ENCODE measurements at places on chromosomes 1 and 21. TPM values are rescaled to one million over a fixed set of nuclear protein-coding genes. Genes with fewer than 3 reads are reported as not detected.

Gene TNNI3K
- total RNA-seq = not detected

- no peak overlapping the region for H3K27ac ChIP-seq
- H3K27me3 ChIP-seq = no peaks in the 10 kb centered on the region
- DNase-seq = no peak
These were observed 3.3 kb downstream of the CROCC start for GRCh38 chr1:16924919-16925477.

Gene CCSAP
- 3.0 TPM for total RNA-seq

Gene CASQ1
- total RNA-seq = 0.21 TPM

GRCh38 chr1:230691615-230692014, 22.3 kb downstream of the AGT start:
- no peak overlapping the region for H3K4me3 ChIP-seq
- H3K27ac ChIP-seq = no peak overlapping the region
- H3K4me1 ChIP-seq = no peaks in the 10 kb centered on the region
- no peak for DNase-seq
- H3K36me3 ChIP-seq = peaks cover 11% of the 10 kb centered on the region

DNA sequence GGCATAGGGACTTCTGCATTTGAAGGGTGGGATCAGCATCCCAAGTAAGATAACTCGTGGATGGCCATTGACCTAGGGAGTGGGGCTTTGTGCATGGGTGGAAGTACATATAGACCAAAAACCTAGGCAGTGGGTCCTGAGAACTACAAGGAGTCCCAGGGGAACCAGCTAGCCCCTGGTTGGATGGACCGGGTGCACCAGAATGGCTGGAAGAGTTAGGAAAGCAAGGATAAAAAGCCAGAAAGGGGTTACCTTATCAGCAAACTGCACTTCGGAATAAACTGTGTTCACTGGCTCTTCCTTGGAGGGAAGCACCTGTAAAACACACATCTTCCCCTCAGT, 26.6 kb upstream of the SLAMF6 start:
- DNase-seq = no peak
- H3K27me3 ChIP-seq = no peaks in the 10 kb centered on the region
- H3K27ac ChIP-seq = peak overlapping the region; percentile 98
- H3K4me1 ChIP-seq = peaks cover 58% of the 10 kb centered on the region
- H3K4me3 ChIP-seq = no peak overlapping the region
- H3K36me3 ChIP-seq = peaks cover 2% of the 10 kb centered on the region

Gene SPRR2E
- not detected for total RNA-seq

DNA sequence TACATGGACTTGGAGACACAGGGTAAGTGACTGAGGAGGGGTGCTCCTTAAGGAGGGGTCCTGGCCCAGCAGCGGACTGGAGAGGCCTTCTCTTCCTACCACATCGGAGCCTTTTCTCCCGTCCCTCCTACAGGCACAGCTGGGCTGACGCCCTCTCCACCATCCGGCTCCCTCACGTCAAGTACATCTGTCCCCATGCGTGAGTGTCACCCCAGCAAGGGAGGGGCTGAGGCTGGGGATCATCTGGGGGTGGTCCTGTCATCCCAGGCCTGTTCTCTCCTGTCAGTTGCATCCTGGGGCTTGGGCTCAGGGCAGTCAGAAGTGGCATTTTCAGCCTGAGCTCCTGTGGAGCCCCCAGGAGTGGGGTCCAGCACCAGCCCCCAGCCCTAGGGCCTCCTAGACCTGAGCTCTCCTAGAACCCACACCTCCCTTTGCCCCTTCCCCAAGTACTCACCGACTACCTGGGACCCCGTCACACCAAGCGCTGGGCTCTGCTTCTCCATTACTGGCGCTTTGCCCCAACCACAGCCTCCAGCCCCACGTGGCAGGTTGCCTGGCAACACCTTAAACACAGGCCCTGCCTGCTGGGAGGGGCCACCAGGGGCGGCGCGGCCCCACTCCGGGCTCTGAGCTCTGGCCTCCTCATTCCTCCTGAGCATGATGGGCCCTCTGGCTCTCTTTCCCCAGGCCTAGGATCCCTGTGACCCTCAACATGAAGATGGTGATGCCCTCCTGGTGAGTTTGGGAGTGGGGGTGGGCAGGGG, 2.3 kb downstream of the LYPLA2 start:
- no peak for DNase-seq
- no peak overlapping the region for H3K4me3 ChIP-seq
- no peak overlapping the region for H3K27ac ChIP-seq
- no peaks in the 10 kb centered on the region for H3K27me3 ChIP-seq
- peaks cover 16% of the 10 kb centered on the region for H3K36me3 ChIP-seq
- 0 out of 2 replicates have a peak, but pooled peaks cover 5% of the 10 kb centered on the region for H3K4me1 ChIP-seq

DNA sequence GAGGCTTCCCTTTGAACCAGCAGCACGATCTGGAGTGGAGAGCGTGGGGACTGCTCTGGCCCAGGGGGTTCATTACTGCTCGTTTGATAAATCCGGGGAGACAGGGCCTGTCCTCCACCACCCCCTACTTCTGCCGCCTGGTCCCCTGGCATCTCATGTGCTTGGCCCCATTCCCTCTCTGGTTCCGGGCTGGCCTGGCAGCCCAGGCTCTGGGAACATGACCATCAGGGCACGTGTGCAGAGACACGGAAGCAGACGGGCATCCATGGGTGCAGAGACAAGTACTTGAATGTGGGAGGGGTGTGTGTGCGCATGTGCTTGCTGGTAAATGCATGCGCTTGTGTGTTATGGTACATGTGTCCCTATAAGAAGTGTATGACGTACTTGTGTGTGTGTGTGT, 75.5 kb downstream of the KIRREL1 start:
- no peak overlapping the region for H3K4me3 ChIP-seq
- no peaks in the 10 kb centered on the region for H3K36me3 ChIP-seq
- no peaks in the 10 kb centered on the region for H3K27me3 ChIP-seq
- no peaks in the 10 kb centered on the region for H3K4me1 ChIP-seq

DNA sequence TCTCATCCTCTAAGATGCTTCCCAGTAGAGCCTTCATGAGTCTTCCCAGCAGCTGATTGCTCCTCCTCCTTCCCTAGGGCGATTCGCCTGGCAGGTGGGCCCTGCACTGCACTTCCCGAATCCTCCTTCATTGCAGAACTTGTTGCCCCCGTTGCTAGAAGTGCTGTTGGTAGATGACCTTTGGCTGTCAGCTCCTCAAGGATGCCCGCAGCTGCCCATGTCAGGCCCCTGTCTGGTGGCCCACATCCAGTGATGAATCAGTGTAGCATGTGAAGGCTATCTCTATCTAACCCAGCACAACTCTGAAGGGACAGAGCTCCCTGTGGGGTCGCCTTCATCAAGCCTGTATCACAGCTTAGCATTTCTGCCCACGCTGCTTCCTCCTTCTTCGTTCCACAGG, 52.1 kb upstream of the F3 start:
- no peak overlapping the region for H3K27ac ChIP-seq
- no peak overlapping the region for H3K4me3 ChIP-seq
- no peaks in the 10 kb centered on the region for H3K4me1 ChIP-seq
- DNase-seq = no peak
- H3K36me3 ChIP-seq = no peaks in the 10 kb centered on the region
- H3K27me3 ChIP-seq = no peaks in the 10 kb centered on the region

Gene DHCR24
- 169 TPM for total RNA-seq

DNA sequence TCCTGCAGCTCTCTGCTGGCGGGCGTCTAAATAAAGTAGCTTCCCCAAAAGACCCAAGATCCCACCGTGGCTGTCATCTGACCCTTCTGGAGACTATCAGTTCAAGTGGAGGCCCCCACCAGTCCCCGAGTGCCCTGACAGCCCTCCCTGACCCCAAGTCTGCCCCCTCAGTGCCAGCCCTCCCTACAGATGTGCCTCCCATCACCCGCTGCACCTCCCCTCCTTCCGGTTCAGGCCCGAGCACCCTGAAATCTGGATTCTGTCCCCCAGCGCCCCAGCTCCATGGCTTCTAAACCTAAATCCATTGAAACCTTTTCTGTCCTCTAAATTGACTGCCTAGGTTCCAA, 595 bp downstream of the IL10RB start:
- H3K36me3 ChIP-seq = peaks cover 4% of the 10 kb centered on the region
- H3K4me1 ChIP-seq = peaks cover 24% of the 10 kb centered on the region
- H3K27me3 ChIP-seq = no peaks in the 10 kb centered on the region
- DNase-seq = no peak
- peak overlapping the region; percentile 81 for H3K4me3 ChIP-seq

DNA sequence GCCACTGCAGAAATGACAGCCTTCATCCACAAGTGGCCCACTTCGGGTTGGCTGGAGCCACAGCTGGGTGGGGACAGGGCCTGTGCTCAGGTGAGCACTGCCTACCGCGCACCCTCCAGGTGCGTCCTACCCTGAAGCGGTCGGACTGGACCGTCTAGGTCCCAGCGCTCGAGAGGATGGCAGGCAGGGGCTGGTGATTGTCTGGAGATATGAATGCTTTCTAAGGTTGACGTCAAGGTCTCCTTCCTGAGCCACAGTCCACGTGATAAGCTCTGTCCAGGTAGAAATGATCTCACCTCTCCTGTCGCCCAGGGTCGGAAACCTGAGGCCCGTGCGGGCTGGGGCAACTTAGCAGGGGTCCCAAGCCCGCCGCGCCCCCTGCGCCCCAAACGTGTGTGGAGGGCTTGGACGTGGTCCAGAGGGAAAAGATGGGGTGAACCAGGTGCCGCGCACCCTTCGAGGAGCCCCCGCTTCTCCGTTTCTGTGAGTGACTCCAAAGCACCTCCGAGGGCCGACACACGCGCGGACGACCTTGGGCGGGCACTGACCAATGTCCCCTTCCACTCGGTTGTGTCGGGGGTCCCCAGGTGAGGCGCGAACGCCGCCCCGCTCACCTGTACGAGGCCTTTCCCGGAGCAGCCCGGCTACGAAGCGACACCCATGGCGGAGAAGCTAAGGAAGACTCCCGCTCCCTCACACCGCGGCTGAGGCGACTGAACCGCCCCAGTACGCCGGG, 853 bp upstream of the DOP1B start:
- no peak for DNase-seq
- H3K36me3 ChIP-seq = no peaks in the 10 kb centered on the region
- no peak overlapping the region for H3K27ac ChIP-seq
- H3K4me1 ChIP-seq = peaks cover 9% of the 10 kb centered on the region

GRCh38 chr1:205354259-205355074, 2.3 kb downstream of the KLHDC8A start:
- H3K27ac ChIP-seq = no peak overlapping the region
- no peaks in the 10 kb centered on the region for H3K36me3 ChIP-seq
- H3K27me3 ChIP-seq = peaks cover 4% of the 10 kb centered on the region
- no peak overlapping the region for H3K4me3 ChIP-seq
- H3K4me1 ChIP-seq = no peaks in the 10 kb centered on the region
- DNase-seq = peak; percentile 9

DNA sequence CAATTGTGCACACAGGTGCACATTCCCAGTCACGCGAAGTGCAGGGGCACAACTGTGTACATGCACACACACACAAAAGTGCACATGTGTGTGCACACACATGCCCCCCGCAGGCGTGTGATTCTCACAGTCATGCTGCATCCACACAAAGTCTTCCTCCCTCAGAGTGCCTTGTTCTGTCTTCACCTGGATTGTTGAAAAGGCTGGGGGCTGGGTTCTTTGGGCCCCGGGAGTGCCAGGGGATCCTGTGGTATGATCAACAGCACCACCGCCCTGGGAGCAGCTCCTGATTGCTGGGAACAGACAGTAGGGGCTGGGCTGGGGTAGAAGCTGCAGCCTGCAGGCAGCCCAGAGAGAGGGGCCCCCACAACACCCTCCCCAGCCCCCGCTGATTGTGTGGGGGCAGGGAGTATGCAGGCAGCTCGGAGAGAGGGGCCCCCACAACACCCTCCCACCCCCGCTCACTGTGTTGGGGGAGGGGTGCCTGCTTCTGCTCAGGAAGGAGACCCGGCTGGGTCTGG, 3.4 kb downstream of the COL18A1 start:
- H3K36me3 ChIP-seq = no peaks in the 10 kb centered on the region
- H3K27me3 ChIP-seq = peaks cover 6% of the 10 kb centered on the region
- H3K4me3 ChIP-seq = no peak overlapping the region
- H3K27ac ChIP-seq = no peak overlapping the region

Gene USH2A
- total RNA-seq = not detected

Gene MEF2D
- total RNA-seq = 47.3 TPM

- no peak overlapping the region for H3K27ac ChIP-seq
- DNase-seq = no peak
- no peaks in the 10 kb centered on the region for H3K36me3 ChIP-seq
- H3K27me3 ChIP-seq = no peaks in the 10 kb centered on the region
These were observed 357.4 kb upstream of the ADGRL2 start for GRCh38 chr1:81443288-81443687.

DNA sequence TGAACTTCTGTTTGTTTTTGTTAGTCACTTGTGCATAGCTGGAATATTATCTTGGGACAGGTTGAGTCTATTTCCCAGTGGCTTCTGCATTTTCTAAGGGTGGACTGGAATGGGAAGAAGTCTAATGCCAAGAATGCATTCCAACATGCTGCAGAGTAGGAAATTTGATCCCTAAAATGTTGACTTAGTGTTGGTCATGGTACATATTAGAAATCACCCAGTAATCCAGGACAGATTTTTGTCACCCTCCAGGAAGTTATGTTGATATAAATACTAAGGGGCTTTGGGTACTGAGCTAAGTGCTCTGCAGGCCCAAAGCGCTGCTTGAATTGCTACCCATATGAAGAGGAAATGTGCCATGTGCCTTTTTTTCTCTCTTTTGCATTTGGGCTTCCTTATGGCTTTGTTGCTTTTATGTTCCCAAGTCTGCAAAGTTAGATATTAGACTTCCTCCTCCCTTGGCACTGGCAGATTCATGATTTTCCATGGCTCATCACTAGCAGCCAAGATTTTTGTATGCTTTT, 10.0 kb downstream of the ARID1A start:
- H3K27ac ChIP-seq = peak overlapping the region; percentile 23
- DNase-seq = no peak
- H3K27me3 ChIP-seq = no peaks in the 10 kb centered on the region
- peaks cover 4% of the 10 kb centered on the region for H3K36me3 ChIP-seq
- H3K4me3 ChIP-seq = peak overlapping the region; percentile 32

GRCh38 chr1:81974222-81974841, 173.6 kb downstream of the ADGRL2 start:
- H3K27me3 ChIP-seq = no peaks in the 10 kb centered on the region
- H3K4me3 ChIP-seq = no peak overlapping the region

Gene NOS1AP
- 0.15 TPM for total RNA-seq

DNA sequence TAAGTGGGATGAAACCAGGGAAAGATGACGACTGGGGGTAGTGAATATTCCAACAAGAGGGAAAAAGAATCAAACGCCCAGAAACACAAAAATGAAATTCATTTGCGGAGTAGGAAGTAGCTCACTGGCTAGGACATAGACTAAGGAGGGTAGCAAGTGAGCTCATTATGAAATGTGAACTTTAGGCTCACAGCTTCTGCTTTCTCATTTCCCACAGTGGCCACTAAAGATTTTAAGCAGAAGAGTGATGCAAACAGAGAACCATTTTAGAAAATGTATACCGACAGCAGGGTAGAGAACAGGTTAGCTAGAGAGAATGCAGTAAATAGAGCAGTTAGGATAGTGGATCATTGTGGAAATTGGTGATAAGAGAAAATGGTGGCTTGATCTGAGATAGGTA, 3.5 kb downstream of the CD48 start:
- peaks cover 18% of the 10 kb centered on the region for H3K4me1 ChIP-seq
- no peaks in the 10 kb centered on the region for H3K27me3 ChIP-seq
- H3K4me3 ChIP-seq = peak overlapping the region; percentile 93
- H3K36me3 ChIP-seq = peaks cover 4% of the 10 kb centered on the region
- DNase-seq = no peak
- peak overlapping the region; percentile 100 for H3K27ac ChIP-seq

Data from GM12878 (cell line).